ENCODE measurements at places on chromosomes 11 and 22. TPM values are rescaled to one million over a fixed set of nuclear protein-coding genes. Genes with fewer than 3 reads are reported as not detected.

DDIAS gene
- polyA plus RNA-seq, result 2.3 TPM

- no peaks in the 10 kb centered on the region for H3K36me3 ChIP-seq
- H3K27me3 ChIP-seq, result peaks cover 2% of the 10 kb centered on the region
- no peak overlapping the region for H3K27ac ChIP-seq
- DNase-seq, result peak; percentile 52
- no peak overlapping the region for H3K4me3 ChIP-seq
Observed at GRCh38 chr22:45577746-45578523, 75.3 kb downstream of the FBLN1 start.

DNA sequence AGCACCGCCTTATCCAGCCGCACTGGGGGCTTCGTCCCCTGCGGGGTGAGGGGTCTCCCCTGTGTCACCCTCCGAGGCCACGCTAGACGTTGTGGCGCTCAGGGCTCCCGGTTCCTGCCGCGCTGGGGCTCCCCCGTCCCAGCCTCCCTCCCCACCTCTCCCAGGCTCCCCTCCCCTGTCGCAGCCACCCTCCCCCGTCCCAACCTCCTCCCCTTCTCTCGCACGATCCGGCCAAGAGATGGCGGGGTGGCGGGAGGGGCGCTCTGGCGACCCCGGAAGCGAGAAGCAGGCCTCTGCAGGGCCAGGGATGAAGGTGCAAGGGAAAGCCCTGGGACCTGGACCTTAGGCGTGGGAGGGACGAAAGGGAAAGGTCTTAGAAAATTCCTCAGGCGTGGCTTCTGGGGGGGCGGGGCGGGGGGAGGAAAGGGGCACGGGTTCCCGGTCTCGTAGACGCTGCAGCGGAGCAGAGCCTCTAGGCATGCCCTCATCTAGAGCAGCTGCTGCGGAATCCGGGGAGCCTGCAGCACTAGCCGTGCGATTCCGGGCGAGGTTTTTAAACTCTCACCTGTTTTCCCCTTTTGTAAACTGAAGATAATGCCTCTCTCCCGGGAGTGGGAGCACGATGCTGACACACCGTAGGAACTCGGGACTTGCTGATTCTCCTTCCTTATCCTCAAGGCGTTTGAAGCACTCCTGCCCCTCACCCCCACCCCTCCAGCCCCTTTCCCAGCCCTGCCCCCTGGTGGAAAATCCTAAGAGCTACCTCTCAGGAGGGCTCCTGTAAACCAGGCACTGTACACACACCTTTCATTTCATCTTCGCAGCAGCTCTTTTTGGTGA lies 14.4 kb downstream of the KCNJ5 start:
- peak; percentile 26 for DNase-seq
- H3K4me3 ChIP-seq, result peak overlapping the region; percentile 63
- H3K27me3 ChIP-seq, result peaks cover 95% of the 10 kb centered on the region
- no peaks in the 10 kb centered on the region for H3K36me3 ChIP-seq

DNA sequence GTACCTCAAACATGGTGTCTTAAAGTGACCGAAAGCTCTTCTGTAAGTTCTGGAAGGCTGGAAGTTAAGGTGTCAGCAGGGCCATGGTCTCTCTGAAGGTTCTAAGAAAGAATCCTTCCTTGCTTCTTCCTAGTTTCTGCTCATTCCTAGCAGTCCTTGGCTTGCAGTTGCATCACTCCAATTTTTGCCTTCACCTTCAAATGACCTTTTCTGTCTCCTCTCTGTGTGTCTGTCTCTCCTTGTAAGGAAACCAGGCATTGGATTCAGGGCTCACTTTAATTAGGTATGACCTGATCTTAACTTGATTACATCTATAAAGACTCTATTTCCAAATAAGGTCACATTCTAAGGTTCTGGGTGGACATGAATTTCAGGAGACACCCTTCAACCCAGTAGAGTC lies 8.7 kb downstream of the AASDHPPT start:
- no peak overlapping the region for H3K27ac ChIP-seq
- no peak for DNase-seq
- no peak overlapping the region for H3K4me3 ChIP-seq
- H3K27me3 ChIP-seq, result no peaks in the 10 kb centered on the region

DNA sequence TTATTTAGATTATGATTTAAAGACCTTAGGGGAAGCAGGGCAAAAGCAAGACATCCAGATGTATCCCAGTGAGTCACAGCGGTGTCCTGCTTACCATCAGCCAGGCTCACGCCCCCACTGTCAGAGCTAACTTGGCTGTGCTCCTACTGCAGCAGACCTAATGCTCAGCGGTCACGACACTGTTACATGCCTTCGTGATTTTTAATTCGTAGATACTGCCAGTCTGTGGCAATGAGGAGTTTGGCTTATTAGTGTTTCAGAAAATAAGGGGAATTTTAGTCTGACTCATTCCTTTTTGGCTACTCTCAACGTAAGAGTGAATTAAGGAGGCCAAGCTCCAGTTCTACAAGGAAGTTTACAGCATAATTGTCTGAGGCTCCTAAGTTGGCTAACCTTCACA lies 22.7 kb downstream of the EFCAB6 start:
- H3K4me3 ChIP-seq, result no peak overlapping the region
- H3K27me3 ChIP-seq, result no peaks in the 10 kb centered on the region
- H3K27ac ChIP-seq, result no peak overlapping the region
